ENCODE measurements at places on chromosomes 6 and 20.
A peak's percentile ranks its signal among the peaks of the same experiment; 100 is the strongest.

- no peak for DNase-seq
Observed at GRCh38 chr6:8085053-8085511, 17.3 kb downstream of the EEF1E1 start.

DNA sequence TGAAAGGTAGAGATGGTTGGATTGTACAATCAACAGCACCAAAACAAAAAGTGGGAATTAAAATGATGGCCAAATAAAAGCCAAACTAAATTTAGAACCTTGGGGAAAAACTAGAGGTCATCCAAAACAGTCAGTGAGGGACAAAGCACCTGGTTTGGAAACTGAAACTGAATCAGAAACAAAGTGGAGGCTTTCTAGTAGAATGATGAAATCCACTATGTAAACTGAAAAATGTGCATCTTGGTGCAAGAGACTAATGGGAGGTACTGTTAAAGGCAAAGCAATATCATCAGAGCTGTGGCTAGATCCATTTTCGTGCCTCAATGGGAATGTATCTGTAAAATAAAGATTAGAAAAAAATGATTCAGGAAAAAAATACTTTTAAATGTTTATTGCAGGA, 380.0 kb upstream of the GJE1 start:
- DNase-seq: no peak

- no peak for DNase-seq
Observed at GRCh38 chr20:44454306-44454963, 21.2 kb upstream of the TTPAL start.

DNA sequence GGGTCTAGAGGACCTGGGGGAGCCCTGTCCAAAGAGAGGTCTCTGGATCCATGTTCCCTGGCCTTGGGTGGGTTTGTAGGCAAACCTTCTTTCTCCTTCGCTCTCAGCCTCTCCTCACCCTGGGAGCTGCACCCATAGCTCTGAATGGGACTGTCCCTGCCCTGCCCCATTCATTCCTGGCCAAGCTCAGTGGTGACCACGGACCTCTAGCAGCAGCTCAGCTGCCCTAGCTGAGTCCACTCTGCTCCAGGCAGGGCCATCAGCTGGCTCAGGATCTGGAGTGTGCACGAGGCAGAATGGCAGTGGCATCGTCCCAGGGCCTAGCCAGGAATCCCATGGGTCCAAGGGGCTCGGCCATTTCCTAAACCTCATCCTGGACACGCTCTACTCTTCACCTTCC, 5.3 kb downstream of the ULBP3 start:
- no peak for DNase-seq

DNA sequence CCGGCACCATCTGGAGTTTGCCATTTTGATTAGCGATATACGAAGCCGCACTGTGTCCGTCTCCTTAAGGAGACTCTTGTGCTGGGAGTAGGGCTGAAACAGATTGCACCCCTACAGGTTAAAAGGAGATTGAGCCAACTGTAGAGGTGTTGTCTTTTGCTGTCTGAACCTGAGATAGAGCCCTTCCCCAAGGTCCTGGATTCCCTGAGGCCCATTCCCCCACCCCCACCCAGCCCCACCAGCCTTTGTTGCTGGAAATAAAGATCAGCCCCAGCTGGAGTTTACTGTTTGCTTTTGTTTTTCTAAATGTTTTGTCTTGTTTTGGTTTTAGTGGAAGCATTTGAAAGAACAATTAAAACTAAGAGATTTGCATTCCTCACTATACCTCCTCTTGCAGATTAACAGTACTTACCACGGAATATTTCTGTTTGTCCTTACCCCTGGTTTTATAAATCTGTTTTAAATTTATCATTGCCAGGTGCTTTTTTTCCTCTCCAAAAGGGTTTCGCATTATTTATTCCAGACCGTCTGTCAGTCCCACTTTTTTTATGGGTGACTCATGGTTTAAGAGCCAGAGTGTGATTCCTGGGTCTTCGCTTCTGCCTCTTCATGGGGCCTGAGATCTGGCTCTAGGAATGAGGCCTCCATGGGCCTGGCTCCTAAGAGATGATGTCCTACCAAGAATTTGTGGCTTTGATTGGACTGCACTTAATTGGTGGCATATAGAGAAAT, 169.2 kb downstream of the DTNBP1 start:
- no peak for DNase-seq

DNA sequence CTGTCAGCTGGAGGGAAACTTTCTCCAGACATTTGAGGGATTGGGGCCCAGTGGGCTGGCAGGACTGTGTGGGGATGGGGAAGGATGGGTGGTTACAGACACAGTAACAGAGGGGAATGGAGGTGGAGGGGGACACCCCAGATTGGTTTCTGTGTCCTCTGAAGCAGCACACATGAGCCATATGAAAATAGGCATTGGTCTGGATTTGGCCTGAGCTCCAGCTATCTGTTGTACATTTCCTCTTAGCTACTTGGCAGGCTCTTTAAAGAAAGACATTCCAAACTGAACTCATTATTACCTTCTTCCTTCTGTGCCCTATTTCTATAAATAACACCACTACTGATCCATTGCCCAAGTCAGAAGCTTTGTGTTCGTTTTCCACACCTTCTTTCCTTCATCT, 72.0 kb upstream of the PRL start:
- no peak for DNase-seq

- peak; percentile 66 for DNase-seq
Observed at GRCh38 chr6:41936073-41936837, 5.4 kb downstream of the CCND3 start.

GRCh38 chr6:45293306-45293705, 34.8 kb upstream of the RUNX2 start:
- no peak for DNase-seq

GRCh38 chr6:168116438-168116974, 37.5 kb upstream of the FRMD1 start:
- DNase-seq: no peak

GRCh38 chr6:39393075-39393474, 70.6 kb upstream of the KCNK16 start:
- DNase-seq: no peak

- no peak for DNase-seq
Observed at GRCh38 chr6:1326535-1327121, 14.7 kb downstream of the FOXQ1 start.

DNA sequence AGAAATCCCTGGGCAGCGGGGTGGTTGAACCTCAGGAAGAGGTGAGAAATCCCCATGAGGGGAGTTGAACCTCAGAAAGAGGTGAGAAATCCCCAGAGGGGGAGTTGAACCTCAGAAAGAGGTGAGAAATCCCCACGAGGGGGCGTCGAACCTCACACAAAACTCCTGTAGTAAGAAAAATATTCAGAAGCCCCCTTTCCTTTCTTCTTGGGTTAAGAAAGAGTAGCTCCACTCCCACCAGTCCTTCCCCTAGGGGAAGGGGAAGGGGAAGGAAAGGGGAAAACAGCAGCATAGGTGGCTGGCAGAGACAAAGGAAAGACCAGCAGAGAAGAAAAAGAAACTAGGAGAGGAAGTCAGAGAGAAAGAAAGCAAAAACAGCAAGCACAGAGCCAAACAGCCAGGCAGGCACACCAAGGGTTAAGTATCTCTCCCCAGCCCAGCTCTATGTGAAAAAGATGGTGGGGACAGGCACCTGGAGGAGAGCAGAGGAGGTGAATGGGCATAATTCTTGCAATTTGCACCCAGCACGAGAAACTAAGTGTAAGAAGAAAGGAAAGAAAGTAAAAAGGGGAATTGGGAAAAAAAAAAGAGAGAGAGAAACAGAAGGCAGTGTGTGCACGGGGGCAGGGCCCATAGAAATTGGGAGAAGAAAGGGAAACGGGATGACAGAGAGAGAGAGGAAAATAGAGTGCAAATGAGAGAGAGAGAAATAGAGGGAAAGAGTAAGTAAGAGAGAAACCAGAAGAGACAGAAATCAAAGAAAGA, 88.2 kb downstream of the PLG start:
- DNase-seq: no peak
